ENCODE measurements at places on chromosomes 13 and 19.
A peak's percentile ranks its signal among the peaks of the same experiment; 100 is the strongest.

- DNase-seq, result peak; percentile 54
These were observed 5.3 kb downstream of the ABCA7 start for GRCh38 chr19:1045247-1045603.

GRCh38 chr13:79679334-79679733 is 198.4 kb downstream of the NDFIP2 start:
- DNase-seq, result peak; percentile 1

DNA sequence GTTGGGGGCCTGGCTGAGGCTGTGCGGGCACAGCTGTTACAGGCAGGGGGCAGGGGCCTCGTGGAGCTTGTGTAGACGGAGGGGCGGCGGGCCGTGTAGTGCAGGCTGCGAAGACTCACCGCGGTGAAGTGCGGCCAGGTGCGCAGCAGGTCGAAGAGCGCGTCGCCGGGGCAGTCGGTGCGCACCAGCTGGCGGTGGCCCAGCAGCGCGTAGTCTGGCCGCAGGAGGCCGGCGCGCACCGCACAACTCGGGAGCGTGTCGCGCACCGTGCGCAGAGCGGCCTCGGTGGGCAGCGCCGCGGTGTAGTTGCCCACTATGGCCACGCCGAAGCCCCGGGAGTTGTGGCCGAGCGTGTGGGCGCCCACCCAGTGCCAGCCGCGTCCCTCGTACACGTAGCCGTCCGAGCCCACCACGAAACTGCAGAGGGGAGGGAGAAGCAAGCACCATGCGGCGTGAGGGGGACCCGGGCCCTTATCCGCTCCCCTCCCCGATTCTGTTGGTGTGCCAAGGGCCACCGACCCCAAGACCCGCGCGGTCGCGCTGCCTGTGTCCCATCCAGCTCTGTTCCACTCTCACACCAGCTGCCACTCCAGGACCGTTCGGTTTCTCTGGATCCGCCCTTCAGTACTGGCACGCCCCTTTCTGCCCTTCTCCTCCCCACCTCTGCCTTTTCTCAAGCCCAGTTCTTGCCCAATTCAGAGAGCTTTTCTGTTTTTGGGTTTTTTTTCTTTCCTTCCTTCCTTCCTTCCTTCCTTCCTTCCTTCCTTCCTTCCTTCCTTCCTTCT is 5.4 kb upstream of the RASAL3 start:
- peak; percentile 17 for DNase-seq

GRCh38 chr13:45289936-45290563 is 50.9 kb downstream of the TPT1 start:
- DNase-seq, result no peak

DNA sequence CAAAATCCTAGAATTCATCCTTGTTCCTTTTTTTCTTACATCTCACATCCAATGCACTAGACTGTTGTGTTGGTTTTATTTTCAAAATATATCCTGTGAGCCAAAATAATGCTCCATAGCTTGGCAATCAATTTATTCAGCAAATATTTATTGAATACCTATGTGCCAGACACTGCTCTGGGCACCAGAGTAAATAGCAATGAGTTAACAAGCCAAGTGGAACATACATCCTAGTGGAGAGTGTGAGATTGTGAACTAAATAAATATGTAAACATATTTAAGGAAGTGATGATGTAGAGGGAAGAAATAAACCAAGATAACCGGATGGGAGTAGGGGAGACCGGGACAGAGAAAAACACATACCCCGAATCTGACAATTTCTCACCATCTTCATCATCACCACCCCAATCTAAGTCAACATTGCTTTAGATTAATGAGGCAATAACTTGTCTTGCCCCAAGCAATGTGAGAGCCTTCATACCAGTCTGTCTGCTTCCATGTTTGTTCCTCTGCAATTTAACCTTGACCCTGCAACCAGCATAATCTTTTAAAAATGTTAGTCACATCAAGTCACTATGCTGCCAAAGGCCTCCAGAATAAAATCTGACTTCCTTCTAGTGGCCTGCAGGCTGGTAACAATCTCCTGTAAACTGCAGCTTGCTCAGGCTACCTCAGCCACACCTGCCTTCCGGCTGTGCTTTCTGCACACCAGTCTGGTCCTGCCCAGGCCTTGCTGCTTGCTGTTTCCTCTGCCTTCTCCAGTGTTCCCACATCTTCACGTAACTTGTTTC is 199.2 kb downstream of the DLEU7 start:
- no peak for DNase-seq

- DNase-seq, result no peak
These were observed 221.8 kb upstream of the UBL3 start for GRCh38 chr13:30071969-30072817.

GRCh38 chr13:83248751-83249150 is 633.5 kb downstream of the SLITRK1 start:
- no peak for DNase-seq

DNA sequence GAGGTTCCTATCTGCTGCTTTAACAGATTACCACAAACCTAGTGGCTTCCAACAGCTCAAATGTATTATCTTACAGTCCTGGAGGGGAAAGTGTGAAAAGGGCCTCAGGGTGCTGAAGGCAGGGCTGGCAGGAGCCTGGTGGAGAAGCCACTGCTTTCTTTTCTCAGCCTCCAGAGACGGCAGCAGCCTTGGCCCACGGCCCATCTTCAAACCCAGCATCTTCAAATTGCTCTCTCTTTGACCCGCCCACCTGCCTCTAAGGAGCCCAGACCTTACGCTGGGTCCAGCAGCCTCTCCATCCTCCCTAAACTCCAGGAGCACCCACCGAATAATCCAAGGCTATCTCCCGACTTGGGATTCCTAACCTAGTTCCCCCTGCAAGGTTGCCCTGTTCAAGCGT is 35.6 kb downstream of the C13orf46 start:
- DNase-seq, result no peak

DNA sequence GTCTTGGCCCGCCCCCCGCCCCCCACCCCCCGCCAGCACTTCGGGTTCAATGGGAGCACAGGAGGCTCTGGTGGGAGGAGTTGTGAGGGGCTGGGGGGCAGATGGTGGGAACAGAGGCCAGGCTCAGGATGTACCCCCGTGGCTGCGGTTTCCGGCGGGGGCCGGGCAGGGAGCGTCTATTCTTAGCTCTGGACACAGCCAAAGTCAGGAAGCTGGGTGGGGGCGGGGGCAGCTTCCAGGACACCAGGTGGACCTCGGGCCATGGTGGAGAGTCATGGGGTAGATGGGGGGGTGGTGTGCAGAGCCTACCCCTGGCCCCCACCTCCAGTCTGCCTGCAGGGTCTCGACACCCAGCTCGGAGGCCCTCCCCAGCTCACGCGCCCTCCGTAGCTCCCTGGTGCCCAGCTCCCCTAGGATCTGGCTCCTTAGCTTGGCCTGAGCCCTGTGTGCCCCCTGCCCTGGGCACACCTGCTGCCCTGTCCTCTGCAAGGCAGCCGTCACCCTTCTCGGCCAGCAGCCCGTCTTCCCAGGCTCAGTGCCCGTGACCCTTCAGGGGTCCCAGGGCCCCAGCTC is 2.2 kb upstream of the TBXA2R start:
- no peak for DNase-seq

GRCh38 chr13:24652359-24652758 is 27.8 kb upstream of the ATP12A start:
- no peak for DNase-seq

- no peak for DNase-seq
These were observed 865 bp downstream of the ZNF382 start for GRCh38 chr19:36605877-36606478.

DNA sequence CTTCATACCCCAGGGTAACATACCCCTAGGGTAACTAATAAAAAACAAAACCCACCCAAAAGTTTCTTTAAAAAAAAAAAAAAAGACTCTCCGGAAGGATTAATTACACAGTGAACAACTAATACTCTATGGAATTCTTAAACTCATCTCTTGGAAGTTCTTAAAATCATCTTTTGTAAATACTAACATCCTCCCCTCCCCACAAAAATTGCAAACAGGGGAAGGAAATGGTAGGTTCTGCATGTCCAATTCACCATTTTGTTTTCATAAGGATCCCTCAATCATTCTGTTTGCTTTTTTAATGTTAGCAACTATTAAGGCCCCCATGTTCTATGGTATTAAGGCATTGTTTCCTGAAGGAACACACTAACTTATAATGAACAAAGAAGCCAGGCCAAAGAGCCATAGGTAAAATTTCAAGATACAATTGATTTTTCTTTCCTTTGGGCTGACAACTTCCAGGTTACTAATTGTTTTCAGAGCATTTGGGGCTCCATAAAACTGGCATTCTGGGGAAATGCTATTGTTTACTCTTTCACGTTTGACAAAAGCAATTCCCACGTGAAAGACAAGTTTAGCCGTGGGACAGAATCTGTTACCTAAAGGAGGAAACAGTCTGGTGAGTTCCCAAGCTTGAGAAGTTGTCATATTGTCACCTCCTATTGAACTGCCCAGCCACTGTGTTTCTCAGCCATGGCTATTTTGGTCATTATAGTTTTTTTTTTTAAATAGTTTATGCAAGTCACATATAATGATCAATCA is 107.0 kb downstream of the FLT1 start:
- DNase-seq, result no peak

GRCh38 chr13:100789481-100789880 is 114.9 kb upstream of the TMTC4 start:
- DNase-seq, result no peak

DNA sequence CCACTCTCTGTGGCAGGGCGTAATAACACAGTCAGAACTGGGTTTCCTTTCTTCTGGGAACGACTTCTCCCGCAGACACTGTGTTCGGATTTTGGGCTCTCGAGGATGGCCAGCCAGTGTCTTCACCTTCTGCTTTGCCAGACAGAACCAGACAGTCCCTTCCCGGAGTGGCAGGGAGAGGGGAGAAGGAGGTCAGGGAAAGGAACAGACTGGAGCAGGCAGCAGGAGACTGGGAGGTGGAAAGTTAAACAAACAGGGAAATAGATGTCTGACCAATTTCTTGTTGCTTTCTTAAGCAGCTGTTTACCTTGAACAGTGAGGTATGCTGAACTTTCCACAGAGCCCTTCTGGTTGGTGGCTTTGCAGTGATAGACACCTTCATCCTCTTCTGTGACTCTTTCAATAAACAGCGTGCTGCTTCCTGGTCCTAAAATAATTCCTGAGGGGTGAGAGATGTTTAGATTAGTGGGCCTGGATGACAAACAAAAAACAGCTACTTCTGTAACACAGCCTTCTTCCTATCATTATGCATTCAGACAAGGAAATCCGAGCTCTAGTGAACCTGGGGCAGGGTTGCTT is 137.6 kb downstream of the FLT1 start:
- no peak for DNase-seq

- no peak for DNase-seq
These were observed 379.8 kb downstream of the TBC1D4 start for GRCh38 chr13:75102001-75102716.

- DNase-seq, result no peak
These were observed 50.2 kb upstream of the GTF3A start for GRCh38 chr13:27374126-27374613.

DNA sequence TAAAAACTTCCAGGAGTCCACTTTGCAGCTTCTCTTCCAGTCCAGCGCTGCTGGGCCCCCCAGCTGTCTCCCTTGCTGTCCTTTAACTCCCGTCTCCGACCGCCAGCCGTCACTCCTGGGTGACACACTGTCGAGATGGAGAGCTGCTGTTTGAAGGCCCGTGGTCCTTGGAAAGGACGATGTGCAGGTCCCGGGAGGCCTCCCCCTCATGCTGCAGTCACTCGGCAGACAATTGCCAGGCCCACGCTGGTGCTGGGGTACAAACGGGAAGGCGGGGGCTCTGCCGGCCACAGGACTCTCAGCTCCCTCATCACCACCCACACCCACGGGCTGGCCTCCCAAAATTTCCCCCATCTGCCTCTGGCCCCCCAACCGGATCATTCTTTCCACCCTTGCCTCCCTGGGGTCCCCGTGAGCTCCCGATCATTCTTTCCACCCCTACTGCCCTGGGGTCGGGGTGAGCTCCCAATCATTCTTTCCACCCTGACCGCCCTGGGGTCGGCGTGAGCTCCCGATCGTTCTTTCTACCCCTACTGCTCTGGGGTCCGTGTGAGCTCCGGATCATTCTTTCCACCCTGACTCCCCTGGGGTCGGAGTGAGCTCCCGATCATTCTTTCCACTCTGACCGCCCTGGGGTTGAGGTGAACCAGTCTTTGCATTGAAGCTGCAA is 16.0 kb upstream of the ZNF554 start:
- no peak for DNase-seq

DNA sequence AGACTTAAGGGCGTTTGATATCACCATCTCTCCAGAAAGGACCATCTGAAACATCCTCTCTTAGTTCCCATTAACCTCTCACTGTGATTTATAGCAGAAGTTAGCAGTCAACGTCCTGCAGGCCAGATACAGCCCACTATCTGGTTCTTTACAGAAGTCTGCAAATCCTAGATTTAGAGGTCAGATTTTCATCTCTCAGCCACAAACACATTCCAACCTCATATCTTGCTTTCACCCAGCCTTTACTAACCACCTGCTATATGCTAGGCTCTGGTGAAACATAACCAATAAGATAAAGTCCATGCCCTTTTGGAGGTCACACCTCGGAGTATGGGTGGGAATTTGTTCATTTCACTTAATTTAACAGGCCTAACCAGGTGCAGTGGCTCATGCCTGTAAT is 76.8 kb upstream of the CACNA1A start:
- no peak for DNase-seq

DNA sequence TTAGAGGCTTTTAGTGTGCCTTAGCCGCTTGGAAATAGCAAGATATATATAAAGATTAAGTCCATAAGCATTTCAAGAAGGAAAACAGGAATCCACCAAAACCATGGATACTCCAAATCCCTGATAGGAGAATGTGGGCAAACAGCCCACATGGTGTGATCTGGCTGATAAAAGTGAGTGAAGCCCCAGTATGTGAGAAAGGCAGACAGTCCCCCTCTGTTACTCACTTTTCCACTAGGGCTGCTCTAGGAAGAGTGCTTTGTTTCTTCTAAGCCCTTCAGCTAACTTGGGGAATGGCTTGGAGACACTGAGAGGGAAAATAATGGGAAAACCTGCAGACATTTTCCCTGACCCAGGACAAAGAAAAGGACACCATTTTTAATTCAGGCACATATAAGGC is 802.3 kb upstream of the PRR20A start:
- no peak for DNase-seq

DNA sequence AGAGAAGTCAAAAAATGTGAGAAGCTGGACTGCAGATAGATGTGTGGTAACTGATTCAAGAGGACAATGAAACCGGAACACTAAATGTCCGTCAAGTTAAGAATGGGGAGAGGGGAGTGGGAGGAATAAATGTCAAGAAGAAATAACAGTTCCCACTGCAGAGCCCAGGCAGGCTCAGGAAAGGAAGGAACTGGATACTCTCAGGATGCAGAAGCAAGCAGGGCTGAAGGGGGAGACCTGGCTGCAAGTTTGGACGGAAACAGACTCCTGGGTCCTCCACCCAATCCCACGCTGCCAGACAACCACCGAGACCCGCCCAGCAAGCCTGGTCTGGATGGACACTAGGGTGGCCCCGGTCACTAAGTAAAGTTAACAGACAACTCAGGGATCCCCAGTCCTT is 18.1 kb downstream of the TUBGCP3 start:
- DNase-seq, result no peak

DNA sequence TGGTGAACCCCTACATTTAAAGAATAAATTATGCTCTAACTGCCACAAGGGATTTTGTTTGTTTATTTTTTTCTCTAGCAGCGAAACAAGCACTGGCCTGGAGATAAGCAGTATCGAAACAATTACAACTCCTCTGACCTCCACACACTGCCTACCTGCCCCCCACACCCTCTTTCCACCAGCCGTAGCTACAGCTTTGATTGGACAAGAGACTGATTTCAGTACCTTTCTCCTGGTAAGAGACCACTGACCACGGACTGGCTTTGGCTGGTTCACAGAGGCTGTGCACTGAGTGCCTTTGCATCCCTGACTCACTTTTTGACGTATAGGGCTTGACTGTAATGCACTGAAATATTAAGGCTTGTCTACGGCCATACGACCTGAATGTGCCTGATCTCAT is 7.4 kb upstream of the ZDHHC20 start:
- no peak for DNase-seq

- no peak for DNase-seq
These were observed 413.1 kb upstream of the ARGLU1 start for GRCh38 chr13:106981051-106981450.

Measured in T-helper 9 cell (primary cell).